A172 (cell line): ENCODE measurements at places on chromosomes 11 and 22. TPM values are rescaled to one million over a fixed set of nuclear protein-coding genes. Genes with fewer than 3 reads are reported as not detected.

CARD16 gene
- total RNA-seq: 16.1 and 26.8 TPM in 2 replicates

TENM4 gene
- total RNA-seq: 0.19 and 0.91 TPM in 2 replicates

GRCh38 chr11:104965735-104966134 lies 2.6 kb downstream of the CASP4 start:
- no peak for DNase-seq

DNA sequence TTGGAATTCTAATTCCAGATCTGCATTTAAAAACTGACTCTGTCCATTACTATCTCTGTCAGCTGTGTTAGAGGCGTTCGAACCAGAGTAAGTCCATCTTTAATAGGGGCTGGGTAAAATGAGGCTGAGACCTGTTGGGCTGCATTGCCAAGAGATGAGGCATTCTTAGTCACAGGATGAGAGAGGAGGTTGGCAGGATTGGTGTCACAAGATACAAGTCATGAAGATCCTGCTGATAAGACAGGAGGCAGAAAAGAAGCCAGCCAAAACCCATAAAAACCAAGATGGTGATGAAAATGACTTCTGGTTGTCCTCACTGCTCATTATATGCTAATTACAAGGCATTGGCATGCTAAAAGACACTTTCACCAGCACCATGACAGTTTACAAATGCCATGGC lies 356.3 kb upstream of the ISX start:
- DNase-seq: no peak

DNA sequence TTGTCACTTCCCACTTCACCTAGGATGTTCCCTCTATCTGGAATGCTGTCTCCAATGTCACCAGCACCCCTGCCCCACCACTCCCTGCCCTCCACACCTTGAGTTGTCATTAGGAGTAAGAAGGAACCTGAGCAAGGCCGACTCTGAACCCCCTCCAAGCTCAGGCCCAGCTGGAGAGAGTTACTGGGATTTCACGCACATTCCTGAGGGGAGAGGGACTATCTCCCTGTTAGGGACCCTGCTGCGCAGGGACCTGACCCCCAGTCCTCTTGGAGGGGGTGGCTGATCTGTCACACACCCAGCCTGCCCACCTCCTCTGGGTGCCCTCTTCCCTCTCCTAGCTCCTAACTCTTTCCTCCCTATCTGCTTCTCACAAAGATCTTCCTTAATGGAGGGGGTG lies 81.7 kb downstream of the NECTIN1 start:
- no peak for DNase-seq

- DNase-seq: peak; percentile 14
Observed at GRCh38 chr11:86606836-86607481, 65.5 kb downstream of the ME3 start.

- DNase-seq: no peak
Observed at GRCh38 chr11:26254378-26254777, 77.6 kb upstream of the ANO3 start.

GRCh38 chr11:117749541-117749910 lies 47.5 kb downstream of the DSCAML1 start:
- DNase-seq: no peak

GRCh38 chr22:47066616-47066905 lies 304.1 kb downstream of the TBC1D22A start:
- DNase-seq: no peak
